Lower lobe of right lung (tissue), 2 donors: ENCODE measurements at places on chromosomes 11 and 22.

- DNase-seq: no peak
Observed at GRCh38 chr11:103433386-103434072, 324.3 kb downstream of the DYNC2H1 start.

DNA sequence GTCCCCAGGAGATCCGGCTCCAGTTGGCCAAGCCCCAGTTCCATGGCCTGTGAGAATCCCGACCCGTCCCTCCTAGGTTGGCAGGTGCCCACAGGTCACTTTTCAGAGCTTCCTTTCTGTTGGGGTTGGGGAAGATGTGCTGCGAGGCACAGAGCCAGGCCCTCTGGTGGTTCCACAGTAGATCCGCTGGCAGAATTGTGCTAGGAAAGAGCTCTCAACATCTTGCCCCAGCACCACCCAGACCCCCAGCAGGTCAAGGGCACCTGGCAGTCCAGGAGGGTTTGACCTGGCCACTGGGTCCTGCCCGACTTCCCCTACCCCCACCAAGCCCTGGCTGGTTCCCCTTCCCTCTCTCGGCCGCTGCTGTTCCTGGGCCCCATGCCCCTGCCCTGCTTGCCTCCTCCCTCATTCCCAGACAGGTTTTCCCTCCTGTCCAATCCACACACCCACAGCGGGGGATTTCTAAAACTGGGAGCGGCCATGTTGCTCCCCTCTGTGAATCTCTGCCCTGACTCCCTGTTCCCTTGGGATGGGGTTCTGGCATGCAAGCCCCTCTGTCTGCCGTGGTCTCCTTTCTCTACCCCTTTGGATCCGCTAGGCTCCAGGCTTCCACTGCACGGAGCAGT is 26.2 kb upstream of the GCAT start:
- DNase-seq: no peak

- no peak for DNase-seq
Observed at GRCh38 chr11:80937842-80938241, 1497.0 kb upstream of the TENM4 start.

DNA sequence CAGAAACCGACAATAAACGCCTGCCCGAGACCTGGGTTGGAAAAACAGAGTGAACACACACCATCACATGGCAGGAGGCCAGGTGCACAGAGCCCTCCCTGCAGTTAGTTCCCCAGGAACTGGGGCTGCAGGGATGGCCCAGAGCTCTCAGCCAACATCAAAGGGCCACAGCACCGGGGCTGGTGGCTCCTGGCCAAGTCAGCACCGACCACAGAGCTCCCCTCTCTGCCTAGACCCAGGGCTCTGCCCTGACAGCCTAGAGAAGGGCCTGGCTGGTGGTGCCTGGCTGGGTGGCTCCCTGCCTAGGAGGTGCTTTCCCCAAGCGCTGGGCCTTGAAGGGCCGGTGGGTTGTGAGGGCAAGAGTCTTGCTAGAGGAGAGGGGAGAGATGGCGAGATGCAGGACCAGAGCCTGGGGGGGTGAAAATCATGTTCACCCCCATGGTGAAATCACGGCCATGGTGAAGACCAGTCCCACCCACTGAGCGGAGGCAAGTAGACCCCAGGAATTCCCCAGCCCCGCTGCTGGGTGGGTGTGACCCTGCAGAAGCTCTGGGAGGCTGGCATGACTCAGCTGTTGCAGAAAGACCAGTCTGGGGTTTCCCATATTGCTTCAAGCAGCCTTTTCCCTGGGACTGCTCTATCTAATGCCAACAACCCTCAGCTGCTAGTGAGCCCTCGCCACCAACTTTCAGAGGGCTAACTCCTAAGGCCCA is 7.2 kb upstream of the BID start:
- DNase-seq: no peak

- DNase-seq: no peak
Observed at GRCh38 chr11:44364596-44364995, 54.7 kb upstream of the ALX4 start.

DNA sequence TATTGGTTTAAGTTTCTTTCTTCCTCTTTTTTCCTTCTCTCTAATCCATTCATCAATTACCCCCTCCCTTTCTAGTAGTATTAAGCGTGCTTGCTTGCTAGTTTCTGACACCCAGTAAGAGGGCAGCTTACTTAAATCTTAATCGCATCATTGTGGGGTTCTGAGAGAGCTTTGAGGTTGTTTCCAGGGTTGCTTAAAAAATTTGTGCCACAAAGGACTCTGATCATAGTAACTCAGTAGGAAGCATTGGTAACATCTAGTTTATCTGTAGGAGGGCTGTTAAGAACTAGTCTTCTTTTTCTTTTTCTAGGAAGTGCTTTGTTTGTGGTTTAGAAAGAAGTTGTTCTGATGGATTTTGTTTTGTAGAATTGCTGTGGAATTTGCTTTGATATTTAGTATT is 45.3 kb downstream of the TMEM135 start:
- no peak for DNase-seq

DNA sequence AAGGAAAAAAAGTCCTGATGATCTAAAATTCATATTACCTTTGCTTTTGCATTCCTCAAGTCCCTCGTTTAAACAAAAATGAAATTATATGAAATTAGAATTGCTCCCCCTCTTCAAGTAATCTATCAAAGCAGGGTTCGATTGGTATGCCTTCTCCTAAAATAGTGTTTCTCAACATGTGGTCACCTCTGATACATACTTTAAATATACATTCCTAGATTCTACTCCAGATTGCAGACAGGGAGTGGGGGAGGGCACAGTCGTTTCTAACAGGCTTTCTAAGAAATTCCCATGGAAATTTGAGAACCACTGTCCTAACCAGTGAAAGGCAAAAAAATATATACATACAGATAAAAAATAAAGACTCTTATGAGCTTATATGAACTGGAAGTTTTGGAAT is 22.6 kb upstream of the IRAG1 start:
- no peak for DNase-seq

DNA sequence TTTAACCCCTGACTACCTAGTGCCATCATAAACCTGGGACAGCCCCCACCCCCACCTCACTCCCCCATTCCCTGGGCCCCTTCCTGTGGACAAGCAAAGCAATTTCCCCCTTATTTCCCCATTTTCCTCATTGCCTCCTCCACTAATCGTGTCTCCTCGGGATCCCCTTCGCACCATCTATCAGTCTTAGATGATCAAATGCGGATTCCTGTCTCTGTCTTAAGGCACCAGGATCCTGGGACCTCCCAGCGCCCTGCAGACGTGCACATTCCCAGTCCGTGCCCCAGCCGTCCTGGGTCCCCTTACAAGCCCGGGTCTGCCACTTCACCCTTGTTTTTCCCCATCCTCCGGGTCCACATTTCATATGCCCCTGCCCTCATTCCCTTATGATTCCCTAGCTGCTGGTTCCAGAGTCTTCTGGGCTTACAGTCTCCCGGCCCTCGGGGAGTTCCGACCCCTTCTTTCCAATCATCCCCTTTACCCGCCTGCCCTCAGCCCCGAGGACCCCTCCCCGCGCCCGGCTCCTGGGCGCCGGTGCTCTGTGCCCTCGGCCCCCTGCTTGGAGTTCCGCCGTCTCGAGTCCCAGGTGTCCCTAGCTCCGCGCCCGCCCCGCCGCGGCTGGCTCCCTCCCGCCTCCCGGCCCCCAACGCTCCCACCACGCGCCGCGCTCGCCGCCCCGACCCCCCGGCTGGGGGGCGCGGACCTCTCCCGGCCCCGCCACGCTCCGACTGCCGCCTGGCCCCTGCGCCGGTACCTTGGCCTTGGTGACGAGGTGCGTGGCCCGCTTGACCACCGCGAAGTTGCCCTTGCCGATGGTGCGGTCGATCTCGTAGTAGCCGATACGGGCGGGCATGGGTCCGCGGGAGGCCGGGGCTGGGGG is 599 bp downstream of the SIK3 start:
- peak; percentile 69 for DNase-seq
